ENCODE measurements at places on chromosomes 6 and 20. TPM values are rescaled to one million over a fixed set of nuclear protein-coding genes. Genes with fewer than 3 reads are reported as not detected.

GRCh38 chr6:120262354-120262753 lies 912.8 kb upstream of the MAN1A1 start:
- DNase-seq: no peak

DNA sequence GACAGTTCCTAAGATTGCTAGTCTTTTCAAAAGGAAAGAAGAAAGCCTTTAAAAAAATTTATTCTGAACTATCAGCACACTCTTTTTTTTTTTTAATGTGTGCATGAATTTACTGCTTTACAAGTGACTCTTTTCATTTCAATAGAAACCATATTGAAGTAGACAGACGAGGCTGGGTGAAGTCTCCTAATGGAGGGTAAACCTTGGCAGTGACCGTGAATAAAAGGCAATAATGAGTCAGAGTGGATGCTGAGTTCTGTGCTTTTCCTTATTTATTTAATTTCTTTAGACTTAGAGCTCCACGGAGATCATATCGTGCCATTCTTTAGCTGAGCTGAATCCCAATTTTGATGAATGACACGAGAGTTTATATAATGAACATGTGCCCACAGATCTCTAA lies 196.9 kb downstream of the PRL start:
- DNase-seq: no peak

The CDC5L gene
- 17.8 TPM for total RNA-seq

GRCh38 chr6:94071835-94072234 lies 652.5 kb upstream of the EPHA7 start:
- no peak for DNase-seq

GRCh38 chr6:83853178-83854000 lies at the start of gene RIPPLY2:
Gene RIPPLY2 (plus strand): TSS chr6:83853360. CDS start chr6:83853417, 57 bp downstream.
- DNase-seq: peak; percentile 29

The TSBP1 gene
- not detected for total RNA-seq

The MLIP gene
- 248 TPM for total RNA-seq

DNA sequence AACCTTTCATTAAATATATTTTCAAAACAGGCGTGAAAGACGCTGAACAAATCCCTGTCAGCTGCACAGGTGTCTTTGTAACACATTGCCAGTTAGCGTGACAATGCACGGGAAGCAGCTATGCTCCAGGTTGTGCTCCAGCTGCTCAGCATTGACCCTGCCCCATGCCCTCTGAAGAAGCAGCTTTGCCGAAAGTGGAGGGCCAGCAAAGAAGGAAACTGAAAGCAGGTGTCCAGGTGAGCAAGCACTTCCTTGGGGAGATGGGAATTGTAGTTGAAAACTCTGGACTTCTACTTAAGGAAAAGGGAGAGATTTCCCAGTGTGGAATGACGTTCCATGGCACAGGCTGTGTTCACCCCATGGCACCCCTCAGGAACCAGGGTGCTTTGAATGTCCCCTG lies 125.7 kb downstream of the TTLL2 start:
- DNase-seq: no peak

The BTNL2 gene
- total RNA-seq: not detected

DNA sequence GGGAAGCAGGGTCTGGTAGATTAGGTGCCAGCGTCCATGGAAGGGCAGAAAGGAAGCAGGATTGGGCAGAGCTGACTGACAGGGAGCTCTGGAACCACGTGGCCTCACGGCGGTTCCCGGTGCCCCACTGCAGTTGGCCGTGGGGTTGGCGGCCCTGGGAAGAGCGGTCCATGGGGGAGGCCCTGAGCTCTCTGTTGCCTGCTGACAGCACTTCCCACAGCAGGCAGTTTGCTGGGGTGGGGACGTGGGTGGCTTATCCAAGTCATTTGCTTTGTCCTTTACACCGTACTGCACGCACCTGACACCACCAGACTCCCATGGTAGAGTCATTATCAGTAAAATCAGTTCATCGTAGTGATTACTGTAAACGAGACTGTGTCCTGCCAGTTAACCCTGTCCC lies 56.1 kb downstream of the RPP40 start:
- DNase-seq: no peak

Measured in left cardiac atrium (tissue), 4 donors.